Dorsolateral prefrontal cortex (tissue), 122 donors: ENCODE measurements at places on chromosomes 12 and 14.

DNA sequence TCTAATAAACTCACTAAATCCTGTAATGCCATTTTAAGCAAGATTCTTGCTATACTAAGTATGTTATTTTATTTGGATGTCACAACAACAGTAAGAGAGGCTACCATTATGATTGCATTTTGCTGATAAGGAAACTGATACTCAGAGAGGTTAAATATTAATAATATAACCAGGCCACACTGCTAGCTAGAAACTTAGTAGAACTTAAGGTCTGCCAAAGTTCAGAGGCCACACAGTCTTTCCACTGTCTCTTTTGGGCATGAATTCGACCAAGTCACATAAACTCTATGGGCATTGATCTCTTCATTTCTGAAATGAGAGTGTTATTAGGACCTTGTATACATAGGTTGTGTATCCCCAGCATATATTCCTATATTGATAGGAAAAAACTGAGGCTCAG lies 147.9 kb downstream of the SYNE2 start:
- no peak for DNase-seq

DNA sequence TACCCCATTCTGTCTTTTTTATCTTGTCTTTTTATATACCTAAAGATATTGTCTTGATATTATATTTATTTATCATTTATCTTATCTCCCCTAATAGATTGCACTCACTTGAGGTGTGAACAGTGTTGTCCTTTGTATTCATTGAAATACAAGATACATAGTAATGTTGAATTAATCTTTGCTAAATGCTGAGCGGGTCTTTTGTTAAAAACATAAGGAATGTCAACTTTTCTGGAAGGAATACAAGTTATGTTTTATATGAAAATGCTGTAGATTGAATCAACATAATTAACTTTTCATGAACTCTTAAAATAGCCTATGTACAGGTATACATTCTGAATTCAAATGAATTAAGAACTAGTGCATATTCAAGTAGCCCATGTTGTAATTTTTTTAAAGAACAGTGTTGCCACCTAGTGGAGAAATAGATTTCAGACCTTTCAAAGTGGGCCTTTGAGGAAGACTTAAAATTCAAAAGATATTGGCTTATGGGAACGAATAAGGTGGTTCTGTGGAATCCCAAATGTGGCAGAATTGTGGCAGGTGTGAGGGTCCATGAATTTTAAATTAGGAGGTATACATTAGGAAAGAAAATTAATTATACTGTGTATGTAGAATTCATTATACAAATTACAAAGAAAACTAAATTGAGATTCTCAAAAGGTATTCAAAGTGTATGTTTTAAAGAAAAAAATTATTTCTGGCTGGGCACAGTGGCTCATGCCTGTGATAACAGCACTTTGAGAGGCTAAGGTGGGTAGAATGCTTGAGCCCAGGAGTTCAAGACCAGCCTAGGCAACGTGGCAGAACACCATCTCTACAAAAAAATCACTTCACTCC lies 19.1 kb downstream of the BBOF1 start:
- no peak for DNase-seq

- DNase-seq = no peak
Measured at GRCh38 chr12:27575762-27576118, 51.7 kb downstream of the PPFIBP1 start.

- no peak for DNase-seq
Measured at GRCh38 chr12:125142601-125143000, 77.4 kb downstream of the AACS start.

DNA sequence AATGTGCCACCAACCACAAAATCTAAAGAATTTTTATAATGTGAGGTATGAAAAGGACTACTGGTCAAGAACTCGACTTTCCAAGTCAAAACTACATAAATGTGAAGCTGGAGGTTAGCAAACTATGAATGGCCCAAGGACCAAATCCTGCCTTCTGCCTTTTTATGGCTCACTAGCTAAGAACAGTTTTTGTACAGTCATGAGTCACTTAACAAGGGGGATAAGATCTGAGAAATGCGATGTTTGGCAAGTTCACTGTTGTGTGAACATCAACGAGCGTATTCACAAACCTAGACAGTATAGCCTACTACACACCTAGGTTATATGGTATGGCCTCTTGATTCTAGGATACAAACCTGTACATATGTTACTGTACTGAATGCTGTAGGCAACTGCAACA lies 28.2 kb downstream of the FERMT2 start:
- no peak for DNase-seq

DNA sequence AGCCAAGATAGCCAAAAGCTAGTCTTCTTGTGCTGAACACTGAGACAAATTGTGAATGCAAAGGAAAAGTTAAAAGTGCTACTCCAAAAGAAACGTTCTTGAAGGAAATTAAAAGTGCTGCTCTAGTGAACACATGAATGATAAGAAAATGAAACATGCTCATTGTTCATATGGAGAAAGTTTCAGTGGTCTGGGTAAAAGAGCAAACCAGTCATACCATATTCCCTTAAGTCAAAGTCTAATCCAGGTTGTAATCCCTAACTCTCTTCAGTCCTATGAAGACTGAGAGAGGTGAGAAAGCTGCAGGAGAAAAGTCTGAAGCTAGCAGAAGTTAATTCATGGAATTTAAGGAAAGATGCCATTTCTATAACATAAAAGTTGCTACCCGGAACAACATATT lies 121.5 kb downstream of the MNAT1 start:
- DNase-seq = no peak

DNA sequence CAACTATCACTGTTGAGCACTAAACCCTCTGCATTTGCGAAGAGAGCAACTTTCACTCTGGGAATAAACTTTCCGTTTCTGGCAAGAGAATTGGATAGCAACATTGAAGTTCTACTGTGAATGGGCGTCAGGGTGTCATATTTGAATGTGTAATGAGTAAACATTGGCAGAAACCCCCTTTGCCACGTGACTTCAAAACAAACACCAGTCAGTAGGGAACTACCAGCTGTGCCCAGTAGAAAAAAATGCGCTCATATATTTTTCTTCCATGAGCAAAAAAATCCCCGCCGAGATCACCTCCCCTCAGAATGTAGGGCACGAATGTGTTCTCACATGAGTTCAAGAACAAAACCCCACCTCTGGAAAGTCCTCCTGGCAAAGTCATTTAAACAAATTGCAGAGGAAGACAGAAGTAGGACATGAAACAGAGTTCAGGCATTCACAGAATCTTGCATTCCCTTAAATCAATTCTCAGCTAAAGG lies 80.6 kb downstream of the BTG1 start:
- DNase-seq = no peak

- no peak for DNase-seq
Measured at GRCh38 chr14:24846261-24846660, 203.7 kb downstream of the STXBP6 start.
